ENCODE measurements at places on chromosomes 2 and 18.
A peak's percentile ranks its signal among the peaks of the same experiment; 100 is the strongest.

- no peak for DNase-seq
These were observed 95.1 kb downstream of the MYO5B start for GRCh38 chr18:50099725-50100407.

GRCh38 chr2:222451224-222451674, 26.9 kb downstream of the SGPP2 start:
- DNase-seq = no peak

DNA sequence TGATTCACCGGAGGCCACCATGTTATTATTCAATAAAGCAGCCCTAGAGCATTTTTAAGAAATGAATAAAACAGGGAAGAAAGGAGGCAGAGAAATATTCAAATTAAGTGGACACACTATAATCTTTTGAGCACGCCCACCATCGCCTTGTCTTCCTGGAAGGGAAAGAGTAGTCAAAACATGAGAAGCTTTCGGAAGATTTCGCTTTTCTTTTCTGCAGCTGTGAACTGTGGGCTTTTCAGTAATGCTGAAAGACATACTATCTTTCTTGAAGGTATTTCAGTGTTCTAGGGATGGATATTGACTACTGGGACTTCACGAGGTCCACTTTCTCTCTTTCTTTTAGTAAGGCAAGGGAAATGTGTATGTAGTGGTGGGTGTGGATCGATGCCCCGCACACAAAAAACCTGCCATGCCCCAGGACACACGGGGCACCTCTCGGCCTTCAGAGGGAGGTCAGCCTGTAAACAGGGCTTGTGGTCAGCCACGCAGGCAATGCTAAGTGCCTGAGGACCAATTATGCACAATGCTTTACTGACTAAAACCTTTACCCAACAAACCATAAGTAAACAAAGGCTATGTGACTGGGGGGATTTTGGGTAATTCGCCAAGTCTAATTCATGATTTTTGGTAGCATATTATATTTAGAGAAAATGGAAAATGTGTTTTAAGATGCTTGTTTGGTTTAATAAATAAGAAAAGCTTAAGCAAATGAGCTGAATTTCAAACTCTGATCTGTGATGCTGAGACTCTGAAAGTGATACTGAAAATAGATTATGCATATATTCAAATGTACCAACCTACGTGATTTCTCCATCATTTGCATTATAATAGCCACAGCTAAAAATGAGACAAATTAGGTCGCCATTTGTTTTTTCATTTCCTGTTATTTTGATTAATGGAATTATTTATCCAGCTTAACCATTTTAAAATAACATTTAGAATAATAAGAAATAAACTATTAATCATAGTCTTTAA, 130.5 kb downstream of the ZNF516 start:
- no peak for DNase-seq

DNA sequence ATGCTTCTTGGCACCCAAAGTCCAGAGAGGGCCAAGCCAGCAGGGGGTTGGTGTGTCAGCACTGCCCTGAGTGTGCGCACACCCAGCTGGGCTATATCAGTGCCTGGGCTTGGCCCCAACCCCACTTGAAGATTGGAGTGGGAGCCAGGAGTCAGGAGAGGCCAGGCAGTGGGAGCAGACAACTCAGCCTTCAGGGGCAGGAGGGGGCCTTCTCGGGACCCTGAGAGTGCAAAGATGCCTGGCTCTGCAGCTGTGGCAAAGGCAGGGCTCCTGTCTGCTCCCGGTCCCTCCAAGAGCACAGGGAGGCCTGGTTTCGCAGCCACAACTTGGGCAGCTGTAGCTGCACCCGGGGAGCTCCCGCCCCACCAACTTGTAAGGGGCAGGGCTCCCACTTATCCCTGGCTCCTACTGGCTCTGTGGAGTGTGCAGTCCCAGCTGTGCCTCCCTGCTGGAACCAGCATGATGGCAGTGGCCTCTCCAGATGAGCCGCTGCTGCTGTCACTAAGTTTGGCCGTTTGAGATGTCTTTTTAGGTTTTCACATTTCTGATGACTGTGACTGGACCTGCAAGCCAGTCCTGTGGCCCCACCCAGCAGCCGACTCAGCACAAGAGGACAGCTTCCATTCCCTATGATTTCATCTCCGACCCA, 148.8 kb upstream of the HS6ST1 start:
- no peak for DNase-seq

DNA sequence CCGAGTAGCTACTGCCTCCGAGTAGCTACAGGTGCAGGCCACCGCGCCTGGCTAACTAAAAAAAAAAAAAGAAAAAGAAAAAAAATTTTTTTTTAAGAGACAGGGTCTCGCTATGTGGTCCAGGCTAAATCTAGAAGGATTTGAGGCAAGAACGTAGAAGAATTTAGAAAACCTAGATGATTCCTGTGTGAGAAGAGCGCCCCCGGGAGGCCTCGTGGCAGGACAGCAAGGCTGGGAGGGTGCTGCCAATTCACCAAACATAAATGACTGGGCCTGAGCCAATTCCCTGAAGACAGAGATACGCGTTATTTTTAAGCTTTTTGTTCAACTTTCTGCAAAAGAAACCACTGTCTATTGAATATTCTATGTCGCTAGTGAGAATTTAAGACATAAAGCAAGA, 90.1 kb upstream of the TGFA start:
- peak; percentile 3 for DNase-seq

DNA sequence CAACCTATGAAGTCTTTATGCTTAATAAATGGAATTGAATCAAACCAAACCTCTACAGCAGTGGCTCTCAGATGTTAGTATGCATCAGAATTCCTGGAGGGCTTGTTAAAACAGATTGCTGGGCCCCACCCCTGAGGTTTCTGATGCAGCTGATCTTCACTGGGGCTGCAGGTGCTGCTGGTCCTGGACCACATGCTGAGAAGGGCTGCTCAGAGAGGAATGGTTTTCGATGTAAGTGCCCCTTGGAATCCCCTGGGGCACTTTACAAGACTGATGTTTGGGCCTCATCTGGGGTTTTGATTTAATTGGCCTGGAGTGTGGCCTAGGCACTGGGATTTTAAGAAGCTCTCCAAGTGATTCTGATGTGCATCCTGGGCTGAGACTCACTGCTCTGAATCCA, 403.8 kb upstream of the HS6ST1 start:
- DNase-seq = no peak

GRCh38 chr2:195711478-195711877, 54.5 kb downstream of the SLC39A10 start:
- DNase-seq = no peak

GRCh38 chr2:8110716-8111115, 571.1 kb upstream of the ID2 start:
- no peak for DNase-seq

DNA sequence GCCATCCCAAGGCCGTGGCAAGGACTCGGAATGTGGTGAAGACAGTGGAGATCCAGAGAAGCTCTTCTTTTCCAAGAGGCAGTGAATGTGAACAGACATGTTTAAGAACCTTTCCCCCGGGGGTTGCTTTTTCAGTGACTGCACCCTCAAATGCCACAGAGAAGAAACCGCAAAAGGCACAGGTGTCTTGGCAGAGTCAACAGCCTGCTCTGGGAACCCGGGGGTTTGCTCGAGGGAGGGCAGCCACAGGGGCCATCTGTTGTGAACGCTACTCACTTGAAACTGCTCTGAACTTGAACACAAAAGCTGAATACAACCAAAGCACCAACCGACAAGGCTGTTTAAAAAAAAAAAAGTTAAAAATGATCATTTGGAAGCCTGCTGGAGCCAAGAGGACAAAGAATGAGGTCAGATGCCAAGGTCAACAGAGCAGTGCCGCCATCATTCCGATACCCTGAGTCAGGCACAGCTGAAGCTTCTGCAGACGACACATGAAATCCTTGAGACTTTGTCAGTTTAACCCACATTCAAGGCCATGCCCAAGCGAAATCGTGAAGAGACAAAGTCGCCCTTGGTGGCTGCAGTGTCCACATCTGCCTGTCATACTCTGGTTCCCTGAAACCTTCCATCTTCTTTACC, 47.4 kb downstream of the PSMG2 start:
- DNase-seq = no peak

GRCh38 chr18:62334120-62334519, 9.0 kb downstream of the TNFRSF11A start:
- DNase-seq = no peak

Data from midbrain (tissue), 1 donor.